Iris pigment epithelial cell (primary cell): ENCODE measurements at places on chromosomes 11 and 22.

GRCh38 chr22:22830957-22831688, 56.5 kb upstream of the IGLL5 start:
- DNase-seq = no peak

- no peak for DNase-seq
Observed at GRCh38 chr11:83456075-83456474, 169.9 kb upstream of the CCDC90B start.

- DNase-seq = no peak
Observed at GRCh38 chr22:41366323-41367029, 15.3 kb upstream of the TEF start.

GRCh38 chr11:113549061-113549460, 73.9 kb upstream of the DRD2 start:
- DNase-seq = no peak

- DNase-seq = peak; percentile 41
Observed at GRCh38 chr11:19187114-19187832, 14.5 kb downstream of the CSRP3 start.
